ENCODE measurements at places on chromosomes 2 and 18. TPM values are rescaled to one million over a fixed set of nuclear protein-coding genes. Genes with fewer than 3 reads are reported as not detected.

The CELF4 gene
- not detected for total RNA-seq

The FOXI3 gene
- not detected for total RNA-seq

The ARHGAP25 gene
- 0.27 TPM for total RNA-seq

The HOXD13 gene
- not detected for total RNA-seq

The ZAP70 gene
- total RNA-seq, result 0.91 TPM

The ELOA2 gene
- not detected for total RNA-seq

The ANKRD44 gene
- total RNA-seq, result 2.7 TPM

The STAT4 gene
- 2.0 TPM for total RNA-seq

The TRIM54 gene
- 2.0 TPM for total RNA-seq

The KLHL29 gene
- 16.7 TPM for total RNA-seq

The SPAG16 gene
- 0.30 TPM for total RNA-seq

The CNOT9 gene
- total RNA-seq, result 65.7 TPM

The LCT gene
- total RNA-seq, result 0.12 TPM

Measured in HCT116 (cell line).